ENCODE measurements at places on chromosomes 4 and X.

GRCh38 chr4:18192901-18193300 is 171.3 kb upstream of the LCORL start:
- no peak for DNase-seq

GRCh38 chr4:161256716-161257115 is 907.1 kb downstream of the FSTL5 start:
- DNase-seq, result no peak

GRCh38 chr4:148868191-148868590 is 426.0 kb upstream of the NR3C2 start:
- no peak for DNase-seq

DNA sequence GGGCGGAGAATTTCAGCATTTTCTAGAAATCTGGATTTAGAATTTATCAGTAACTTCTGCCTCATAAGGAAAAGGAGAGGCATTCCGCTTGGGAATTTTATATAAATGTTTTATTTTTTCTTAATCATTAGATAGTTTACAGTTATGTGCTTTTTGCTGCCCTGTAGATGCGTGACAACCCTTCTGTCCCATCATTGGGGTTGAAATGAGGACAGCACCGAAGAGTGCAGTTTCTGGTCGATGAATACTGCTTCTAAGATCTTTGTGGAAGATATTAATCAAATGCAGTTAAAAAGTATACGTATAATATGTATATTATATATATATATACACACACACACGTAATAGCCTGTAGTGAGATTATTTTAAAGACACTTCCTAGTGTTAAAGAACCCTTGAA is 1.5 kb downstream of the RBPJ start:
- DNase-seq, result no peak

DNA sequence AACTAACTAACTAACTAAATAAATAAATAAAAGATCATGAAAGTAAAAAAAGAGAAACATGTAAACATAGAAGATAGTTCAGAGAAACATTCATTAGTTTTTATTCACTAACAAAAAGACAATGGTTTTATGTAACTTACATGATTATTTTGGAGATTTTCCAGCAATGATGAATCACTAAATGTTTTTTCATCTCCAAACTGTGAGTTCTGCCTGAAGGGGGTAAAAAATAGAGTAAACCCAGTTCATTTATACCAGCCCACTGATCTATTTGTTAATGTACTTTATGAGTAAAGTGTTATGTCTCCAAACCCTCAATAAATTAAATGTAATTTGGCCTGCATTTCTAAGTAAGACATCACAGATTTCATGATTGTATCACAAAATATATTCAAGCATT is 101.1 kb downstream of the ATP8A1 start:
- DNase-seq, result peak; percentile 32

- DNase-seq, result no peak
Observed at GRCh38 chr4:13893211-13893610, 265.7 kb upstream of the BOD1L1 start.

- DNase-seq, result peak; percentile 46
Observed at GRCh38 chr4:184265546-184266351, 48.1 kb upstream of the ENPP6 start.

- DNase-seq, result no peak
Observed at GRCh38 chr4:66357316-66357715, 687.0 kb upstream of the EPHA5 start.

DNA sequence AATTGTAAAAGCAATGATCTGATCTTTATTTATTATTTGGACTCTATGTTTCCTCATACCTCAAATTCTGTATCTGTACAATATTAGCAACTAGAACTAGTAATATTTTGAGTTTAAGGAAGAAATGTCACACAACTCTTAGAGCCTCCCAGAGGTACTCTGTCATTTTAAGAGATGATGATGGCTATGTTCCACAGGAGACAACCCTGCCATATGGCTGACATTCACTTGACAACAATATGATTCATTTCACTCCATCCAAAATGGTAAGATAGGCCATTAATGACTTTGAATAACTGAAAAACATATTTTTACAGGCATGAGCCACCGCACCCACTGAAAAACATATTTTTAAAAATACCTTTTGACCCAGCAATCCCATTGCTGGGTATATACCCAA is 190.3 kb downstream of the MAML3 start:
- DNase-seq, result no peak

DNA sequence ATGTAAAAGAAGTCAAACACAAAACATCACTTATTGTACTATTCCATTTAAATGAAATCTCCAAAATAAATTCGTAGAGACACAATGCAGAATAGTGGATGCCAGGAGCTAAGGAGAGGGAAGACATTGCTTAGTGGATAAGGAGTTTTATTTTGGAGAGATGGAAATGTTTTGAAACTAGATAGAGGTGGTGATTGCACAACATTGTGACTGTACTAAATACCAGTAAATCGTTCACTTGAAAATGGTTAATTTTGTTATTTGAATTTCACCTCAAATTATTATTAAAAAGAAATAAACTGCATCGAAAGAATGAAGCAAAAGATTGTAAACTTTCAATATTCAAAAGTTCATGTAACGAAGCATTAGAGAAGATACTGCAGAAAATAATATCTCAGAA is 9.7 kb upstream of the ACSL4 start:
- no peak for DNase-seq

DNA sequence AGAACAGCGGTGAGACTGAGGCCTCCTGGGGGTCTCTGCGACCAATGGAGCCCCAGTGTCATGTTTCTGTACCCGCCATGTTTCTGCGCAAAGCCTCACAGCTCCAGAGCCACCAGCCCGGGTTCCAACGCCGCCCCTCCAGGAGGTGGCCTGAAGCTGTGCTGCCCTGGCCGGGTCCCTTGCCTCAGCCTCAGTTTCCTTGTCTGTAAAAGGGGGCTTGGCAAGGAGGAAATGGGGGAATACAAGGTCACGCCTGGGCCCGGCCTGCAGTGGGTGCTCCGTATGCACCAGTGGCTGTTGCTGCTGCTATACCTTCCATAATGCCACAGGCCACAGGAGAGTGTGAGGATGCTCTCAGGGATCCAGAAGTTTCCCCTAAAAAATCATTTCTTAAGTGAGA is 229.5 kb downstream of the AFAP1 start:
- DNase-seq, result no peak

DNA sequence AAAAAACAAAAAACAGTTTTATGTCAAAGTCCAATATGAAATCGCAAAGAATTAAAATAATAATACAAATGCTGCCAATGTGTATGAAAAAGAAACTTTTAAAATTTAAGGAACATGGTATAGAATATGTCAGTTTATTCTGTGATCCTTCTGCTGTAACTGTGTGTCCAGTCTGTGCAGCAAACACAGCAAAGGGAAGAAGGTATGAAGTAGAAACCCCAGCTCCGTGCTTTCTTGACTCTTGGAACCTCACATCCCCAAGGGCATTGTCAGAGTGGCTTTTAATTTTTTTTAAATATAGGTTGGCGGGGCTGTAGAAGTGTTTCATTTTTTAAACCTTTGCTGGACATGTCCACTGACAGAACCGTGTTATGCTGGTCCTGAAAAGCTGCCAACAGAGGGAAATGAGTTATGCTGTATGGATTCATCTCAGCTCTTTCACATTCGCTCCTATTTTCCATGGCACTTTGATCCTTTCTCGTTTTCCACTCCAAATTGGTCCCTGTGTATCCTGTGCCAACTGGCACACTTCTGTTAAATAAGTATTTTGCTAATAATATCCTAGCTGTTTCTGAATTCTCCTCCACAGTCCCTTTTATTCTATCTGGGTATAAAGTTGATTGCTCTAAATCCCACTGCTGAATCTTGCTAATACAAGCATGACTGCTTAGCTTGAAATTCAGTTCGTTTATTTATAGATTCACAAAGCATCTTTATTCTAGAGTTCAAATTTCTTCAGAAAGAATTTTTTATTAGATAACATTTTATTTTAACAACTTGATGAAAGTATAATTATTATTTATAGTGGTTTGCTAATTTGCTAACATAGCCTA is 127.0 kb upstream of the DDIT4L start:
- DNase-seq, result no peak

DNA sequence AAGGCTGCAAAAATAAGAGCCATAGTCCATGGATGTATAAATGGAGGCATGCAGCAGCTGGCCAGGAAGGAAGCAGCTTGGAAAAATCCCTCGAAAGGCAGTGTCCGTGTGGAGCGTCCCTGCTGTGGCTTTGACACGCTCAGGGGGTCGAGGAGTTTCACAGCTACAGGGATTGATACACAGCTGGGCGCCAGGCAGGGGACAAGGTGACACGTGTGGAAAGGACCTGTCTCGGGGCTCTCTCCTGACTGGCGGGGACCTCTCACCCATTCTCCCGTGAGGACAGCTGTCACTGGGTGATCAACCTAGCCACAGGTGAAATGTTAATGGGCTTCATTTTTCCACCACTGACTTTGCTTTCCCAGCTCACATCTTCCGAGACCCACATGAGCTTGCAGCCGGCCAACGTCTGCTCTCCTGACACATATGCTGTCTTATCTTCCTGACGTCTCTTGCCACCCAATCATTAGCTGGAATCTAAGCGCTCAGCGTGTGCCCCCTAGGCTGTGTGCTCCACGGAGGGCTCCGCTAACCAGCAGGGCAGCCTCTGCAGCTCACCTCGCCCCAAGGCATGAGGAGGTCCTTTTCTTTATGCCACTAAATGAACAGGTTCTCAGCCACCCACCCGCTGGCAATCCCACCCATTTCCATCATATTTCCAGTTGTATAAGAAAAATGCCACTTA is 89.4 kb upstream of the AFAP1 start:
- no peak for DNase-seq

GRCh38 chr4:82373486-82373815 is 340 bp downstream of the HNRNPD start:
- no peak for DNase-seq

- no peak for DNase-seq
Observed at GRCh38 chr4:82638479-82638878, 76.7 kb upstream of the TMEM150C start.

GRCh38 chr4:182409271-182409670 is 166.1 kb downstream of the TENM3 start:
- DNase-seq, result no peak

- no peak for DNase-seq
Observed at GRCh38 chrX:45479196-45479834, 278.6 kb upstream of the DIPK2B start.

DNA sequence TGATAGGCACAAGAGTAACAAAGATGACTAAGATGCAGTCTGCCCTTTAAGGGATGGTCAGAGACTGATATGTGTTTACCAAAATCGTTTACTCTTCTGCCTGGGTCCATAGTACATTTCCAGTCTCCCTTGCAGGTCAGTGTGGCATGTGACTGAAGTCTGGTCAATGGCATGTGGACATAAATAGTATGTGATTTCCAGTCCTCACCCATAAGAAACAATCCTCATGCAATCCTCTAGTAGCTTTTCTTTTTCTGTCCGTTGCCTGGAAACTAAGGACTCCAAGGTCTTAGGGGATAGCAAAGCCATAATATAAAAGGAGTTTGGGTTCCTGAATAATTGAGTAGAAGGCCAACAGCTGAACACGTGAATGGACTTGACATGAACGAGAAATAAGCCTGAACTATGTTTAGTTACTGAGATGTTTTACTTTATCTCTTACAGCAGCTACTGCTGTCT is 1.1 kb downstream of the SLC9B2 start:
- no peak for DNase-seq

GRCh38 chr4:89268679-89269078 is 38.9 kb downstream of the GPRIN3 start:
- no peak for DNase-seq

DNA sequence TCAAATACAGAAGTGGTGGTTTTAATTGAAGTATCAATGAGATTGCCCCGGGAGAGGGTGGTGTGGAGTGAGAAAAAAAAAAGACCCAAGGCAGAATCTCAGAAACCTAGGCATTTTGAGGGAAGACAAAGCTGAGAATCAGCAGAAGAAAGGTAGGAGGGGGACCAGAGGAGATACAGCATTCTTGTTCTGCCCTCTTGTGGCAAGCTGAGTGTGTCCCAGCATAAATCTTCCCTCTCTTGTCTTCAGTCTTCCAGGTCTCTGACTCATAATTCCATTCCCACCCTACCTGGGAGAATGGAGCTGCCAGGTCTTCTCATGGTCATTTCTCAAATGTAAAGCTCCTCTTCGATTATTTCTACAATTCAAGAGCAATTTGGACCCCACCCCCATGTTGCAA is 32.7 kb upstream of the MAGED1 start:
- DNase-seq, result no peak

- no peak for DNase-seq
Observed at GRCh38 chrX:6292599-6292998, 63.9 kb upstream of the NLGN4X start.

- no peak for DNase-seq
Observed at GRCh38 chrX:150313514-150313913, 49.6 kb upstream of the MAMLD1 start.

DNA sequence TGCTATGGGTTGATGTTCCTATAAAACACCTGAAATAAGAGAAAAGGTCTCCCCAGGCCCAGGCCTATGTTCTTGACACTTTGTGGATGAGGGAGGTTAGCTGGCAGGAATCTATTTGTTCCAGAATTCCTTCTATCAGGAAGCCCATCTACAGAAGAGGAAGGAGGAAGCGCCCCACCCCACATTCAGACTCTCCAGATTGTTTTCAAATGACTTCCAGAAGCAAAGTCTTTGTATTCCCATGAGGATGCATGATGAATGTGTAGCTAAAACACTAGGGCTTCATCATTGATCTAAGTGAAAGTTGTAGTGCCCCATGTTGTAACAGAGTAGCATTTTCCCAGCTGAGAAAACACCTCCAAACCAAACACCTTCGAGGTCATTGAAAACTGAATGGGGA is 16.4 kb downstream of the OTC start:
- no peak for DNase-seq

- no peak for DNase-seq
Observed at GRCh38 chr4:24067367-24068193, 177.7 kb upstream of the PPARGC1A start.

DNA sequence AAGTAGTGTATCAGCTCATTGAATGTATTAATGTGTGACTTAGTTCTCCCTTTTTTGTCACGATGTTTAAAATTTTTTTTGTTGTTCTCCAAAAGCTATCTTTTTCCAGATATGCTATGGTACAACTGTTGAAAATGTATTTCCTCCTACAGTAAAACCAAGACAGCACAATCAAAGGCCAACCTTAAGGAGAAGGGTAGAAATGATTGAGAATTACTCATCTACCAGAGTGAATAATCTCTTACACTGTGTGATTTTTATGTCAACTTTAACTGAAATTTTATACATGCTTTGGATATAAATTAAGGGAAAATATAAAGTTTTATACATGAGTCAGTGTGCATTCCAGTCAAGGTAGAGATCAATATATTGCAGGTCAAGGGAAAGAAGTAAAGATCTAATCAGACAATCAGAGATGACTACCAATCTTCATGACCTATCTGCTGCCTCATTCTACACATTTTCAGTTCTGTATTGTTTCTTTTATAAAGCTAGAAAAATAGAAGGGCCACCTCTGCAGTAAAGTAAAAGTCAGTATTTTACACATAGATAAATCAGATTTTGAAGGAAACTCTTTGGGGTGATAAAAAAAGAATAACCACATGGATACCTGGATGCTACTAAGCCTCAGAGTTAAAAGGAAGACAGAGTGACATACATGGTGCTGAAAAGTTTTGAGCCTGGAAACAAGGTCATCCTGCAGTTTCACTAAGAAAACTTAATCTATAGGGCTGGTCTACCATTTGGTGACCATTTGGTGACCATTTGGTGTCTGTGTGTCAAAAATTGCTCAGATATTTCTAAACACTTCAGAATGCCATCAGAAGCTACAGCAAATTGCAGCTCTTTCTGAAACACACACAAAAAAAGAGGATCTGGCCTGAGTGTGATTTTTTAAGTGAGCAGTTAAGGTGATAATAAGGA is 1.6 kb downstream of the FAM13A start:
- DNase-seq, result no peak
